ENCODE measurements at places on chromosomes 6 and 20.

GRCh38 chr6:127538750-127539264, 19.7 kb upstream of the MTCL3 start:
- no peak for DNase-seq

DNA sequence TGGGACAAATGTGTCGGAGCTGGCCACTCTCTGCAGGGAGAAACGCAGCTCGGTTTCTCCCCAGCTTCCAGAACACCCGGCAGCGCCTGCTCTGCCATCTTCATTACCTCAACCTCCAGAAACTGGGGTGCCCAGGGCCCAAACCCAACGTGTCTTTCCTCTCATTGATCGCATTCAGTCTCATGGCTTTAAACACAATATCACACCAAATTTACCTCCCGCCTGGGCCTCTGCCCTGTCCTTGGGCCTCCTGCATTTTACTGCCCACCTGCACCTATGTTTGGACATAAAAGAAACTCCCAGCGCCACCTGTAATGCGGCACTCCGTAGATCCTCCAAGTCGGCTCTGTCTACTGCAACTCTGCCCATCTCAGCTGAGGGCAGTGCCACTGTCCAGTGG, 22.2 kb downstream of the SERPINB6 start:
- no peak for DNase-seq

- no peak for DNase-seq
Measured at GRCh38 chr6:54681987-54682386, 164.6 kb upstream of the FAM83B start.

GRCh38 chr6:28082939-28083338, 2.6 kb downstream of the ZNF165 start:
- DNase-seq, result no peak

DNA sequence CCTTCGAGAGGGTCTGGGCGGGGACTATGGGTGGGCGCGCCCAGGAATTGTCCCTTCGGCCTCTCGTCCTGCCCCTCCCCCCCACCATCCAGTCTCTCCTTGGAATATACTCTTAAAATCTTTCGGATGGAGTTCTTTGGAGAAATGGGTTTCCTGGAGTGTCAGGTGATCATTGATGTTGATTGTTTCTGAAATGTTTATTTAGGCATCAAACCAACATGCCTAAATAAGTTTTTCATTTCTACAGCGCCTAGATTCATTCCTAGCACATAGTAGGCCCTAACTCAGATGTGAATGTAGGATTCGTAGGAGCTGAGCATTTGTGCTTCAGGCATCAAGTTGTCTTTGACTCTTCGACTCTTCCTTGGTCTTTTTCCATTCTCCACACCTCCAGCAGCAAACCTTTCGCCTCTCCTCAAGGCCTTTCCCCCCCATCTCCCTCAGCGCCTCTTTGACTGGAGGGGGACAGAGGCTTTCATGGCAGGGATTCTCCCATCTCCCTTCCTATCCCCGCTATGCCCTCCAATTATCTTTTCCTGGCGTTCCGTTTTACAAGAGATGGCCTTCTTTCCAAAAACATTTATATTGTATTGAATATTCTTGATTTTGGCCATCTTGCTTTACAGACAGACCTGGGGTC, 610 bp downstream of the CASP8AP2 start:
- no peak for DNase-seq

- DNase-seq, result no peak
Measured at GRCh38 chr6:46269447-46270229, 98.9 kb upstream of the ENPP5 start.

GRCh38 chr6:161085246-161085645, 93.7 kb downstream of the MAP3K4 start:
- DNase-seq, result no peak

DNA sequence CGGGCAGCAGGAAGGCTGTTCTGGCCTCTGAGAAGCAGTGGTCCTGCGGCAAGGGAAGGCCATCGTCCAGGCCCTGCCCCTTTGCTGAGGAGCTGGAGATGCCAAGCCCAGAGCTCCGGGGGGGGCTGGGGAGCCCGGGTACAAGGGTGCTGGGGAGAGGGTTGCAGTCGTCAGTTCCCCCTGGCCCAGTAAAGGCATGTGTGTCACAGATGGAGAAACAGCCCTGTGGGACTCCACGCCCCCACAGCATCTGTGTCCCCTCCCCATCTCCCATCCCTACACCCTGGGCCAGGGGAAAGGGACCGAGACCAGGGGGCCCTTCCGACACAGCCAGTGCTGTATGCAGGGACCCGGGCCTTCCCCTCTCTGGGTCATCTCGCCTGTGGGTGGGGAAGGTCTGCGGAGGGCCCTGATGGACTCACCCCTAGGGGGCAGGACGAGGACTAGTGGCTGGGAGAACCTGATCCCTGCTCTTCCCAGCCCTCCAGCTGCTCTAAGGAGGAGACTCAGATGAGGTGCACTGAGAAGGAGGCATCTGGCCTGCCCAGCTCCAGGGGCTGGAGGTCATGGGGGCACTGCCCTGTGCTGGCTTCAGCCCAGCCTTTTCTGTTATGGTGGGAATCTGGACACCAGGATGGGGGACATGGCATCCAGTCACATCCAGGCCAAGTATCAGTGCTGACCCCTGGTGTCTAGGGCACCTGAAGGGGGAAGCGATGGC, 609 bp downstream of the MYL9 start:
- DNase-seq, result no peak

- no peak for DNase-seq
Measured at GRCh38 chr6:35782424-35782823, 1.6 kb downstream of the CLPSL1 start.

DNA sequence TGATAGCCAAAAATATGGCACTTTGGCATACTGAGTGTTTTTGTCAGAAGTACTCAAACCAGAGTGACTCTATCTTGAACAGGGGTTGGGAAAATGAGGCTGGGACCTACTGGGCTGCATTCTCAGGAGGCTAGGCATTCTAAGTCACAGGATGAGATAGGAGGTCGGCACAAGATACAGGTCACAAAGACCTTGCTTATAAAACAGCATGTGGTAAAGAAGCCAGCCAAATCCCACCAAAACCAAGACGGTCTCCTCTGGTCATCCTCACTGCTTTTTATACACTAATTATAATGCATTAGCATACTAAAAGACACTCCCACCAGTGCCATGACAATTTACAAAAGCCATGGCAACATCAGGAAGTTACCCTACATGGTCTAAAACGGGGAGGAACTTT, 985.1 kb downstream of the HACE1 start:
- no peak for DNase-seq
